NCI-H460 (cell line): ENCODE measurements at places on chromosomes 6 and 20.

DNA sequence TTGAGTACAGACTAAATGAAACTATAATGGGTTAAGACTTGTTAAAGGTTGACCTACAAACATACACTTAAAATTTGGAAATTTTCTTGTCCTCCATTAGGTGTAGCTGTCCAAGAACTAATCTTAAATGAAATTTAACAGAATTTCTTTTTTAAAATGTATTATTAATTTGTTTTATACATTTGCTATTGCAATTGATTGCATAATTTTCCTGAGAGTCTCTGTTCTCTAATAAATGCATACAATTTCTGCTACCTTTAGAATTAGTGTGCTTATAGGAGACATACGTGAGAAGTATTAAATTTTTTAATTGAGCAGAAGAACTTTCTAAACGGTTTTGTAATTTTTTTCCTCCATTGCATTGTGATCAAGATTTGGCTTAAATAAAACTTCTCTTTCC is 1.5 kb downstream of the FAM135A start:
- DNase-seq, result no peak

GRCh38 chr6:43634702-43635303 is 837 bp upstream of the MAD2L1BP start:
- DNase-seq, result no peak

DNA sequence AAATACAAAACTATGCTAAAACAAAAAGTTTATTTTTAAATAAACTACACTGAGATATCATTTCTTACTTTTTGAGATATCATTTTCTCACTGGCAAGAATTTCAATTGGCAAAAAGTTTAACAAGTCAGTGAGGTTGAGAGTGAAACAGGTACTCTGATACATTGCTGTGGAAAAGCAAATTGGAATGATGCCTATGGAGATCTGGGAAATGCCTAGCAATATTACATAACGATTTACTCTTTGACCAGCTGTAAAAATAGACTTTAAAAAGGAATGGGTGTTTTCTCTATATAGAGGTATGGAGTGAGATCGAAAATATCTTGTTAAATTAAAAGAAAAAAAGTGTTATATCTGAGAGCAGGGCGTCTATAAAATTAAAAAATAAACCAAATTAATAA is 16.9 kb downstream of the CGAS start:
- DNase-seq, result no peak

DNA sequence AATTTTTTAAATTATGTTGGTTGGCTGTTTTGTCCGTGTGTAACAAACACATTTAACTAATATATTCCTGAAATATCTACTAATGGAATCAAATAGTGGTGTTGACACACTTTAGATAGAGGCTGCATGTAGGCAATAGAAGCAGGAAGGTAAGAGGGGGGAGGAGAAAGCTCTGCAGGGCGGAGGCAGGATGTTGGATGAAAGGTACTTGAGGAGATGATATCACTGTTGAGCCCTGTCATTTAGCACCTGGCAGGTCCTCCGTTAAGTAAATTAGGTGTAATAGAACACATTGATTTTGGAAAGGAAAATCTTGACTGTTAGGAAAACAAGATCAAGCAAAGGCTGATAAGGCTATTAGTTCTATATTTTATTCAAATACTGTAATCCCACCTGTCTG is 618.7 kb downstream of the PKHD1 start:
- no peak for DNase-seq

- DNase-seq, result no peak
Observed at GRCh38 chr6:228881-229651, 63.2 kb upstream of the DUSP22 start.

DNA sequence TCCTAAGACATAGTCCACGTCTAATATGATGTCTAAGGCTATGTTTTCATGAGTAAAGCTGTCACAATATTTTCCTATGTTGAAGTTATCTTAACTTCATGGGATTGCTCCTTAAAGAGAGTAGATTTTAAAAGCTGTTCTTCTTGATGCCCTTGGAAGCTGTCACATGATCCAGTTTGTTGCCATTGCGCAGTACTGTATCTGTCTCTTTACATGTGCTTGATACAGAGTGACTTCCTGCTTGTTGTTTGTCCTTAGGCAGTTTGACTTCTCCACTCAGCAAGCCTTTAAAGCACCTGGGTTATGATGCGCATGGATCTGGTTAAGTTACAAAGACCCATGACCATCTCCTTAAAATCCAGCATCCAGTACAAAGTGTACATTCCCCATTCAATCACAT is 85.4 kb downstream of the CDYL start:
- DNase-seq, result no peak

GRCh38 chr6:72861935-72862432 is 240.1 kb downstream of the KCNQ5 start:
- no peak for DNase-seq

DNA sequence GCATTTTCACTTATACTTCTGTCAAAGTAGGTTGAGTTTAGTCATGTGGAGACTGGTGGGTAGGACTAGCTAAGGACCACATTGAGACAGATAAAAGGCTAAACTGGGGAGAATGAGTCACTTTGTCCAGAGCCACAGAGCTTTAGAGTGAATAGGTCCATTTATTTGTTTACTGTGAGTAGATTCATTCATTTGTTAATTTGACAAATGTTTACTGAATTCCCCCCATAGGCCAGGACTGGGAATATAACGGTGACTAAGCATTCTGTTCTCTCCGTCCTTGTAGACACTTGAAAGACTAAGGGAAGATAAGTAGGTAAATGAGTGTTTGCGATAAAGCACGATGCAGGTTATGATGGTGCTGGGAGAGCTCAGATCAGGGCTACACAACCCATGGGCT is 699.7 kb upstream of the ID4 start:
- no peak for DNase-seq

GRCh38 chr6:148464319-148465010 is 121.8 kb downstream of the SASH1 start:
- DNase-seq, result peak; percentile 52

DNA sequence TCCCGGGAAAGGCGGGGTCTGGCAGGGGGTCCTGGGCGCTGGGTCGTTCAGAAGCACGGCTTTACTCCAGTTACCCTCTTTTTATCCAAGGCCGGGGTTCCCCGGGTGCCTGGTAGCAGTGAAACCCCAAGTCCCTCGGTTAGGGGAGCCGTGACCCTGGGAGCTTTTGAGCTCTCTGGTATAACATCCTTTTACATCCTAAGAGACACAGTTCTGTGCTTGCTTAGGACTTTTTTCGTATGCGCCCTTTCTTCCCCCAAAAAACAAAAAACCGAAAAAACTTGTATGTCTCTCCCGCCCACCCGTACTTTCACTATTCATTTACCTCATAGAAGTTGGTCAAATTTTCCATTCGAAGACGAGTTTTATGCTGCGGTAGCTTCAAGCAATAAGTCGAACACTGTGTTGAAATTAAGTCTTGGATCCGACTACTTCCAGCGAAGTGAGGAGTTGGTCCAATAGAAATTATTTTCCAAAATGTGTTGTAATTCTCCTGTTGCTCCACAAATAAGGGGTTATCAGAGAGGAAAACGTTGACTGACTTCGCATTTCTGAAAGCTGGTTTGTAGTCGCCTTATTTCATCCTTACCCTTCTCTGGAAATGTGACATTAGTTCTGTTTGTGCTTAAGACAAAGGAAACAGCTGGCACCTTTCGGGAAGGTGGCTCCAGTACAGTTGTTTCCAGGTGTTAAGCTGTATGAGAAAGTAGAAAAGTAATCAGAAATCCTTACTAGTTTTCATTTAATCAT is 816 bp upstream of the MAN1A1 start:
- DNase-seq, result no peak

DNA sequence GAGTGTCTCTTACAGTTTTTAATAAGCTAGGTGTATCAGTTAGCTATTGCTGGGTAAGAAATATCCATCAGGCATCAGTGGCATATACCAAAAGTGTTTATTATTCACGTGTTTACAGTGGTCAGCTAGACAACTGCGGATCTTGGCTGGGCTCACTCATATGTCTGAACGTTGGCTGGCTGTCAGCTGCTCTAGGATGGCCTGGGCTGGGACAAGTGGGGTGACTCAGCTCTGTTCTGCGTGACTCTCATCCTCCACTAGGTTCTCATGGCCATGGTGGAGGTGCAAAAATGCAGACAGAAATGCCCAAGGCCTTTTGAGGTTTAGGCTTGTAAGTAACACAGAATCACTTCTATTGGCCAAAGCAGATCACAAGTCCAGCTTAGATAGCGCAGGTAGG is 22.0 kb downstream of the ZNF341 start:
- no peak for DNase-seq

DNA sequence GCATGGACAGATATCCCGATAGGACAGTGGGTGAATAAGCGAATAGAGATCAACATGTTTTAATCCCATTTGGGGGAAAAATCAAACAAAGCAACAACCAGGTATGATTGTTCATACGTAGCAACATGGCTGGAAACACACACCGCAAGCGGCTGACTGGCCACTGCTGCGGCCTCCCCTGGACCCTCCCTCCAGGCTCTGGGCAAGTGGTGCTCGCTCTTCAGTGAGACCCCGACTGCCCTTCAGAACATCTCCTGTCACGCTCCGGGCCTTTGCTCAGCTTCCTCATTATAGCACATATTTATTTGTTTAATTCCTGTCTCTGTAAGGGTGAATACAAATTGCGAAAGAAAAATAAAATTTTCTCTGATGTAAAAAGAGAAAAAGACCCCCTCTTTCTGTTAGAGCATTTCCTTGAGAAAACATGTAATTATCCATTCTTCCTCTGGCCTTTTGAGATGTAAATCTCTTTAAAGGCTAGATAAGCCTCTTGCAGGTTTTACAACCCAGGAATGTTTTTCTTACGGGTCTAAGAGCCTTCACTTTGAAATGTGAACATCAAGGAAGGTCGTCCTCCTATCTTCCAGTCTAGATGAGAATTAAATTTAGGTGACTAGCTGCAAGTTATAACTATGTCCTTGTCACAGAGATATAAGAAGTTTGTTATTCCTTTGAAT is 11.0 kb upstream of the FAM210B start:
- DNase-seq, result no peak

- DNase-seq, result no peak
Observed at GRCh38 chr20:1083431-1084080, 34.8 kb upstream of the PSMF1 start.

DNA sequence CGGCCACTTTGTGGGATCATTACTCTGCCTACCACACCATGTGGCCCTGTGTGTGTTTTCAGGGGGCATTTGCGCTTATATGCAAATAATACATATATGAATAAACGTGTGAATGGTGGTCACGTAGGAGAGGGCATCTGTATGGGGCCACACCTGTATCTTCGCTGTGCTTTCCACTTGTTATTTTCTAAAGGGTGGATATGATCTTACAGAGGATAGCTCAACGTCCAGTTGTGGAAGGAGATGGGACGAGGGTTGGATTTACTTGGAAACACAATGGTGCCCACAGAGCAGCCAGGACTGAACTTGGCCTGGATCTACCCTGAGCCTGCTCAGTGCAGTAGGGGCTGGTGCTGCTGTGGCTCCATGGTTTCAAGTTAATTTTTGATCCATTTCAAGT is 93.3 kb downstream of the YTHDF1 start:
- DNase-seq, result no peak

GRCh38 chr6:1620504-1621069 is 10.9 kb downstream of the FOXC1 start:
- no peak for DNase-seq

DNA sequence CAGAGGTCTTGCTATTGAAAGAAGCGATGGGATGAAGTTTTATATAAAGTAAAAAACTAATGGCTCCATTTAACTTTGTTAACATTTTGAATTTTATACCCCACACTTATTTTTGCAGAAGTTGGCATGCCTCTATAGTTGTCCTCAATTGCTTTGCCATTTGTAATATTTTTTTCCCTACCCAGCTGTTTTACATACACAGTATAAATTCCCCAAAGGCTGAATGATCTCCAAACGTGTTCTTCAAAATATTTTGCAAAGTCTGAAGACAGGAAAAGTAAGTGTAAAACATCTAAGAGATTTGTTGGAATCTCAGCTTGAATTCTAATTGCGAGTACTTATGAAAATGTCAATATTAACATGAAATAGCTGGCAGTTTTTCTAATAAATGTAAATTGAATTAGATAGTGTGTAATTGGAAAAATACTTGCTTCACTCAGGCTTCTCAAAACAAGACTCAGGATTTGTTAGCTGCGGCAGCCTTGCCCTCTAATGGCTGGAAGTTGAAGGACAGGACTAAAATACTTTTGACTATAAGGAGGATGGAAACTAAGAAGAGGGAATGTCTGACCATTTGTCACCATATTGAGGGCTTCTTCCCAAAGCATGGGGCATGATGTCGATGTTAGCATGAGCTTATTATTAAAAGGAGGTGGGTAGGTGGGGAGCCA is 226.8 kb downstream of the UST start:
- peak; percentile 3 for DNase-seq

DNA sequence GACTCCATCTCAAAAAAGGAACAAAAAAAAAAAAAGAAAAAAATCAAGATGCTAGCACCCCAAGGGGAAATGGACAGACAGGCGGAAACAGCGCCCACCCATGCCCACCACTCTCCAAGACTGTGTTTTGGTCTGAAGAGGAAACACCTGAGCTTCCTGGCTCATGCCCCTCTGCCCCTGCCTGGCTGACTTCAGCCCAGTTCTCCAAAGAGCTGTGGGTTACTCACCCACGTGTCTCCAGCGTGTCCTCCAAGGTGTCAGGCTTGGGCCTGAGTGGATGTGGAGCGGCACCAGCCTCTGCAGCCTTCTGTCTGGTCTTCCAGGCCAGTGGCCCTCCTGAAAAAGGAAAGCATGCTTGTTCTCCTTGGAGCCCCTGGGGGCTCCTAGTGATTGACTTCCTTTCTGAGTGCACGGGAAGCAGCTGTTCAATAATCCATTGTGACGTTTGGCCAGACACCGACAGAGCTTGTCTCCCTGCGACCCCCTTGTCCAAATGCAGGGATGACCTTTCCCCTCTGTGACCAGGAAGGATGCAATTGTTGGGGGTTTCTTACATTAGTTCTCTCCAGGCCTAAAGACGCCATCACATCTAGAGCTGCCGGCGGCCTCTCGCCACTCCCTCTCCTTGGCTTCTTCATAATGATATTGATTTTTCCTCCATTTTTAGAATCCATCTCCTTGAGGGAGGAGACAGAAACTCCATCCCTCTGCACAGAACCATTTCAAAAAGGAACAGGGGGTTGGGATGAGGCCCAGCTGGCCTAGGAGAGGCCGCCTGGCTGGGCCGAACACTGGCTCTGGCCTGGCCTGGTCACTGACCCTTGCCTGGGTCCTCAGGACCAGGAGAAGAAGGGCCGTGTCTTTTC is 58.4 kb downstream of the ADNP start:
- no peak for DNase-seq

DNA sequence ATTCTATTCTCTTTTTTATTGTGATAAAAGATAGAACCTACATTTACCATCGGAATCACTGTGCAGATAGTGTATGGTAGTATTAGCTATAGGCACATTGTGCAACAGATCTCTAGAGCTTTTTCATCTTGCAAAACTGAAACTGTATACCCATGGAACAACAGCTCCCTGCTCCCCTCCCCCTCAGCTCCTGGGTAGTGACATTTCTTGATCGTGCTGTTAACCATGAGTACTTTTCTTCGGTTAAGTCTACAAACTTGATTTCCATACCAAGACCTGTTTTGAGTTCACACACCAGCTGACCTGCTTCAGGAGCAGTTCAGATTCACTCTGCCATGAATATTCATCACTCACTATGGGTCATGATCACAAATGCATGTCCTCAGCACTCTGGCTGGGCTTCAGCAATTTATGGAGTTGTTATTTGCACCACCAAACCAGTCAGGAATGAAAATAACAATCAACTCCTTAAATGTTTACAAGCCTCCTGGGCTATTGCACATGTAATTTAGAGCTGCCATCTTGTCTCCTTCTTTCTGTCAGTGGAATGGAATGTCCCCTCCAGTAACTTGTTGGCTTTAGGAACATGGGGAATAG is 32.8 kb downstream of the PRDM1 start:
- no peak for DNase-seq
